Spinal cord (tissue), 10 donors: ENCODE measurements at places on chromosomes 3 and 15.

- no peak for DNase-seq
These were observed 576.4 kb downstream of the FOXP1 start for GRCh38 chr3:71006810-71007785.

DNA sequence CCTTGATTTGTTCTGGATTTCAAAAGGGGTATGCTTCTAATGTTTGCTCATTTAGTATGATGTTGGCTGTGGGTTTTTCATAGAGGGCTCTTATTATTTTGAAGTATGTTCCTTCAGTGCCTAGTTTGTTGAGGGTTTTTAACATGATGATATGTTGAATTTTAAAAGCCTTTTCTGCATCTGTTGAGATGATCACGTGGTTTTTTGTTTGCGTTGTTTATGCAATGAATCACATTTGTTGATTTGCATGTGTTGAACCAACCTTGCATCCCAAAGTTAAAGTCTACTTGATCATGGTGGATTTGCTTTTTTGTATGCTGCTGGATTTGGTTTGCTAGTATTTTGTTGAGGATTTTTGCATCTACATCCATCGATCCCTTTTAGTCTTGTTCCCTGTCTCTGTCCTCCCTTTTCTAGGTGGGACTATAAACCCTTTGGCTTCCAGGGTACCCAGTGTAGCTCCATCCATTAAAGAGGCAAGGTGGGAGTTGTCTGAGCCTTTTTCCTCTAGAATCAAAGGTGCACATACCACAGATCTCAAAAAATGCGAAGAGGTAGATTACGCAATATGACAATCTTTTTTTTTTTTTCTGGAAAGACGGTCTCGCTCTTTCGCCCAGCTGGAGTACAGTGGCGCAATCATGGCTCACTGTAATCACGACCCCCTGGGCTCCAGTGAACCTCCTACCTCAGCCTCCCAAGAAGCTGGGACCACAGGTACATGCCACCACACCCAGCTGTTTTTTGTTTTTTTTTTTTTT, 221.6 kb upstream of the UBE2E1 start:
- no peak for DNase-seq

DNA sequence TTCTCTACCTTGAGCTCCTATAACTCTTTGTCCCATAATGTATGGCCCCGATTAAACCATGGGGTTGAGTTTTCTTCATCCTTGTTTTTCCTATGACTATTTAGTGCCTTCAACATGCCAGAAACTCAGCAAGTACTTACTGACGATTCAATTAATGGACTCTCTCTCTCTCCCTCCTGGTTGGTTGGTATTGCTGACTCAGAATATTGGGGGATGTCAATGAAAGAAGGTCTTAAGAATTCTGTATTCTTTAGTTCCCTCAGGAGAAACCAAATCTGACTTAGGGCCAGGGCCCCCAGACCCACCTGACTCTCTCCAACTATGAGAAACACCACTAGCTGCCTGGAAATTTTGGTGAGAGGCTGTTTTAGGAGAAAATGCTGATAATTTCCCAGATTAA, 40.8 kb downstream of the TM4SF4 start:
- DNase-seq: no peak

DNA sequence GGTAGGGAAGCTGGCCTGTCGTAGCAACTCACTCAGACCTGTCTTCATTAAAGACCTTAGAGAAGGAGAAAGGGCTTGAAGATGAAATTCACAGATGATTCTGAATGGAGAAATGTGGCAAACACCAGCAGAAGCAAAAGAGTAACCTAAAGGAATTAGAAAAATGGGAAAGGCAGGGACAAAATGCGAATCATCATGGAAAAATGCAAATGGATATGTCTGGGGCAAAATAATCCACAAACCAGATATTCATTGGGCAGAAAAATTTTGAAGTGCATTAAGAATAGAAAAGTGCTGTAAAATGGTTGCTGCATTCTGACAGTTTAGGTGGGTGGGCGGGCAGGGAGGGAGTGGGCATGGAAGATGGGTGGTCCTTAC, 156.9 kb upstream of the RASGRP1 start:
- no peak for DNase-seq
